ENCODE measurements at places on chromosomes 3 and 15. TPM values are rescaled to one million over a fixed set of nuclear protein-coding genes. Genes with fewer than 3 reads are reported as not detected.

- no peak for DNase-seq
Observed at GRCh38 chr3:154085071-154085470, 36.1 kb upstream of the ARHGEF26 start.

GRCh38 chr3:192914848-192915247 is 2.8 kb downstream of the MB21D2 start:
- DNase-seq: no peak

- no peak for DNase-seq
Observed at GRCh38 chr15:75594276-75594675, 15.2 kb upstream of the PTPN9 start.

Gene CLDN18
- total RNA-seq: not detected

Gene PPP1R14D
- not detected for total RNA-seq

Gene CHRM5
- not detected for total RNA-seq

Gene WDR48
- 36.3 TPM for total RNA-seq

Gene IL17RE
- 0.14 TPM for total RNA-seq

All from pulmonary artery endothelial cell (primary cell).